GM20000 (cell line): ENCODE measurements at places on chromosomes 16 and 17.
A peak's percentile ranks its signal among the peaks of the same experiment; 100 is the strongest.

- no peak for DNase-seq
These were observed 78.4 kb downstream of the RPH3AL start for GRCh38 chr17:273981-274832.

DNA sequence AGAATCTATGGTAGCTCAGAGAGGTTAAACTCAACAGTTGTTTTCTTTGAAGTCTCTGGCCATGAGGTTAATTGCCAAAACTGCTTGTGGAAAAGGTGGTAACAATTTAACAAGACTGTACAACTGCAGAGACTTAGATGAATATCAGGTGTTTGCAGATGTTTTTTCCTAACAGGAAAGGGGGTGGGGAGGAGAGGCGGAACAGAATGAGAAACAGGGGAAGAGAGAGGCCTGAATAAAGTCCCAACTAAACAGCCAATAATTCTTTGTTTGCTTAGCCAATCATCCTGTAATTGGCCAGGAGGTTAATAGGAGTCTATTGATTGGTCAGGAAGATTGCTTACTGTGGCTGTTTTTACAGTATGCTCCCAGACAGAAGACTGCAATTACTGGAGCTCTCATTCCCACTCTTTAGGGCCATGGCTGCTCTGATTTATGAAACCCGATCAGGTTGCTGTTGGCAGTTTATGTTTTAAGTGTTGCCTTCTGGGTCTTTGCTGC, 249.7 kb upstream of the TBX2 start:
- DNase-seq, result no peak

DNA sequence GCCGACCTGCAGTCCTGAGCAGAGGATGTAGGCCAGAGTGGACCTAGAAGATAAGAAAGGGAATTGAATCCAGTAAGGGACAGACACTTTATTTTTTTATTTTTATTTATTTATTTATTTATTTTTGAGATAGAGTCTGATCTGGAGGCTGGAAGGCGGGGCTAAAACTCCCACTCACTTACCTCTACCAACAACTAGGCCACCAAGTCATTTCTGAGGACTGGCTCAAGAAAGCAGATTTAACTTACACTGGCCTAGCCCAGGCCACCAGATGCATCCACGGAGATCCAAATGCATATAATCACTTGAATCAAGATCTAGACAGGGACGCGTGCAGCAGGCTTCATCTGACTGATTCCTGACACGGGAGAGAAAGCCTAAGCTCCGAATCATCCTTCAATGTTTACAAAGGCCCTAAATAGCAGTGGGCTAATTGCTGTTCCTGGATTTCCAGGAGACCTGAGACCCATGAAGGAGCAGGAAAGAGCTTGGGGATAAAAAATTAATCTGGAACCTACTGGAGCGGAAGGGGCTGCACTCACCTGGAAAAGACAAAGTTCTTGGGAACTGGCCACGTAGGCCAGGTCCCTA, 1.1 kb upstream of the ALOX12 start:
- no peak for DNase-seq

DNA sequence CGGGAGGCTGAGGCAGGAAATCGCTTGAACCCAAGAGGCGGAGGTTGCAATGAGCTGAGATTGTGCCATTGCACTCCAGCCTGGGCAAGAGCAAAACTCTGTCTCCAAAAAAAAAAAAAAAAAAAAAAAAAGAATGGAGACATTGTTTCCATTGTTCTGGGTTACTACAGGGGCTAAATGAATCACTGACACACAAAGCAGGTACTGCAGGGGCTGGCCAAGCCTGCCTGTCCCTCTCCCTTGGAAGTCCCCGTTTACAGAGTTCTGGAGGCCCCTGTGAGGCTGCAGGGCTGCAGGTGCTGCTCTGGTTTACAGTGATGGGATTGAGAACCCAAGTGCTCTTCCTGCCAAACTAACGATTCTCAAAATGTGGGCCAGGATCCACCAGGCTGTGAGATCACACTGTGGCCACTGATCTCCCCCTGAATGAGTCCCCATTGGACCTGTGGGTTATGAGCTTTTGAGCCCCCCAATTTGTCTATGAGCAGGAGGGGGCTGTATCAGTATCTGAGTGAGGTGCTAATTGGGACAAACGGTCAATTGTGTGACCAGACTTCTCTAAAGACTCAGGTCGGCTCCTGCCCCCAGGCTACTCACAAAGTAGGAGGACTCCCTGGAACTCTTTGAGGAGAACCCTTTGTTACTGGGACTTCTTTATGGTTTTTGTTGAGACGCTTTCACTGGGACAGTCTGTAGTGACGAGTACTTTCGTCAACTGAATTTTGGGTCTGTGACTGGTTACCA, 39.0 kb downstream of the DNAH17 start:
- DNase-seq, result peak; percentile 52

- no peak for DNase-seq
These were observed 44.5 kb upstream of the SMPD3 start for GRCh38 chr16:68492543-68493411.

DNA sequence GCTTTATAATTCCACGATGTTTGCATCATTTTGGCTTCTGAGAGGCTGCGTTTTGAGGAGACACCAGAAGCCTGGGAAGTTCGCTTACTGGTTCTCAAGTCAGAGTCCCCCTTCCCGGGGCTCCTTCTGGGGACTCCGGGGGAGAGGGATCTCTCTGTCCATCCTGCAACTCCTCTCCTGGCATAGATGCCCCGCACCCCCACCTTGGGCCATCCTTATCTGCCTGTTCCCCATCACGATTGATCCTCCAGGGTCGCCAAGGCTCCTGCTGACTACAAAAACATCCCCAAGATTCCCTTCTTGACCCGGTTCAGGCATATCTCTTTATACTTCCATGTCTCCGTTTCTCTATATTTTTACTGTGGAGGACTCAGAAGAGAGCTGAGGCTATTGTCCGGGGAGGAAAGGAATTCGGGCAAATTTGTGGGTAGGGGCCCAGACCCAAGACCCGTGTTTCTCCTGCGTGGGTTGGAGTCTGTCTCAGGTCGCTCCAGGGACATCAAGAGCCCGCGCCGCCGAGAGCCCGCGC, 18.4 kb upstream of the HOXB13 start:
- no peak for DNase-seq

DNA sequence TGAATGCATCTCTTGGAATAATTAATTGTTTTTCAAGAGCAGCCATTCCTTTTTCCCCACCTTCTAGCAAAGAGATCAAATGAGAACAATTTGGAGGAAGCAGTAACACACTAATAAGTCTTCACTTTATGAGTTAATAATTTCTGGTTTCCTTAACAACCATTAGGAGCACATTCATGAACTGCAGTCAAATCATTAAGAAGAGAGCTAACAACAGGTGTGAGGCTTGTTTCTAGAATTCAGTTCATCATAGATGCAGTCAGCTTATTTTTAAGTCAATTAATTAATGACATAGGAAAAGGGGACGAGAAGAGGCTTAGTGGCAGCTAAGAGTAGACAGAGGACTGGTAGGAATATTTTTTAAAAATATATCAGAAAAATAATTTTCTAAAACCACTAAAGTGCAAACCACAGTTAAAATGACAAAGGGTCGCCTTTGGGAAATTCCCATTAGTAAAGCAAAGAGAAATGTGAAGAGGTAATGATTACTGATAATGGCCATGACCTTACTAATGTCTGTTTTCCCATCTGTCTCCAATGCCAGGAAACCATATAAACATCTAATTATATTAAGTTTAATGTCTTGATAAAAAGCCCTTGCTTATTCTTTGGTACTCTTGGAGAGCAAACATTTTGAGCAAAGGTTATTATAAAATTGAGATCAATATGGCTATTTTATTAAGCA, 184.2 kb downstream of the KCNJ2 start:
- DNase-seq, result no peak

DNA sequence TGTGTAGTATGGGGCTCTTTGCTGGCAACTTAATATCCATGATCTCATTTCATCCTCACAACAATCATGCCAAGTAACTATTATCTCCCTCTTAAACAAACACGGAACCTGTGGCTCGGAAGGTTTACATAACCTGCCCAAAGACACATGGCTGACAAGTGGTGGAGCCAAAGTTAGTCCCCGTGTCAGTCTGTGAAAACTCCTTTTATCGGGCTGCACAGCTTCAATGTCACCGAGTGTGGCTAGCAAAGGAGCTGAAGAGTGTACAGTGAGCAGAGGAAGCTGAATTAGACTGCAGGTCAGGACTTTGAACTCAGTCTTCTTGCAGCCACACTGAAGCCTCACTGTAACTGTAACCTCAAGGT, 80.3 kb downstream of the PARN start:
- DNase-seq, result no peak

DNA sequence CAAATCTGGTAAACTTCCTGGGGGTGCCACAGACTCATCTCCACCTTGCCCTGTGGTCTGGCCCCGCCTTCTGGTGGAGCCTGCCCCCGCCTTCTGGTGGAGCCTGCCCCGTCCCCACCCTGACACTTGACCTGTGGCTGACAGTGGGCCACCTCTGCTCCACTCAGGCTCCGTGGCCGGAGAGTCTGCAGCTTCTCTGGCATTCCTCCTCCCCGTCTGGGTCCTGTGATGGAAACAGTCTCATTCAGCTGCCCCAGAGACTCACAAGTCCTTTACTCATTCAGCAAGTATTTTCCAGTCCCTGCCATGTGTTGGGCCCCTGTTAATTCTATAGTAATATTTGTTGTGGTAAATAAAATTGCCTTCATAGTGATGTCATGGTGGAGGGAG, 21.0 kb upstream of the G6PC1 start:
- no peak for DNase-seq

DNA sequence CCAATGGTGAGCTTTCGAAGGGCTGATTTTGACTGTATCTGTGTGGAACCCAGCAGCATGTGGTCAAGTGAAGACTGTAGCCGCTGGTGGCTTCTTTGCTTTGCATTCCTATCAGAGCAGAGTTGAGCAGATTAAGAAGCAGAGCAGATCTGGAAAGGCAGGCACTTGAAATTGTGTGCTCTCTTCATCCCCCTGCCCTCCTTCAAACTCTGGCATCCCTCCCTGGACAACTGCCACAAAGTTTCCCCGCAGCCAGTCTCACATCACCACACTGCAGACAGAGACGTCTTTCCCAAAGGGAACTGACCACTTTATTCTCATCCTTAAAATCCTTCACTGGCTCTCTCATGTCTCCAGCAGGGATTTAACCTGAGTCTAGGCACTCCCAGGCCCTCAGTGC, 237.1 kb upstream of the DYNLRB2 start:
- DNase-seq, result no peak

DNA sequence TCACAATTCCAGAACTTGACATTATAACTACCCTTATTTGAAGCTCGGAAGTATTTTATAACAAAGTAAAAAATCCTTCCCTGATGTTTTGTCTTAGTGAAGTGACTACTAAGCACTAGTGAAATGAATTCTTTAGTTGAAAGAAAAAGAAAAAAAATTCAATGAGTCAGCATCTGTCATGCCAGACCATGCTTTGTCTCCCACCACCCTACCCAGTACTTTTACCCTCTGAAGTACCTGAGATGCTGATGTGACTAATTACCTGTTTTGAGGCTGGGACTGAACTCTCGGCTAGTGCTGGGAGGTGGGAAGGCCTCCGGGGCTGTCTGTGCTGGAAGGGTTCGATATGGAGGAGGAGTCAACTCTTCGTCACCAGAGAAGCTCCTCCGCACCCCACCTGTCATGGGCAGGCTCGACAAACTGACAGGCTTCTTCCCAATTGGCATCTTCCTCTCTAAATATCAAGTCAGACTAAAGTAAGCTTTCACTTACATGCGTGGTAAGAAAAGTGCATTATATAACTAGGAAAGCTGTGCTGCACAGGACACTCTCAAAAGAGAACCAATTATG, 19.6 kb downstream of the NME2 start:
- no peak for DNase-seq

DNA sequence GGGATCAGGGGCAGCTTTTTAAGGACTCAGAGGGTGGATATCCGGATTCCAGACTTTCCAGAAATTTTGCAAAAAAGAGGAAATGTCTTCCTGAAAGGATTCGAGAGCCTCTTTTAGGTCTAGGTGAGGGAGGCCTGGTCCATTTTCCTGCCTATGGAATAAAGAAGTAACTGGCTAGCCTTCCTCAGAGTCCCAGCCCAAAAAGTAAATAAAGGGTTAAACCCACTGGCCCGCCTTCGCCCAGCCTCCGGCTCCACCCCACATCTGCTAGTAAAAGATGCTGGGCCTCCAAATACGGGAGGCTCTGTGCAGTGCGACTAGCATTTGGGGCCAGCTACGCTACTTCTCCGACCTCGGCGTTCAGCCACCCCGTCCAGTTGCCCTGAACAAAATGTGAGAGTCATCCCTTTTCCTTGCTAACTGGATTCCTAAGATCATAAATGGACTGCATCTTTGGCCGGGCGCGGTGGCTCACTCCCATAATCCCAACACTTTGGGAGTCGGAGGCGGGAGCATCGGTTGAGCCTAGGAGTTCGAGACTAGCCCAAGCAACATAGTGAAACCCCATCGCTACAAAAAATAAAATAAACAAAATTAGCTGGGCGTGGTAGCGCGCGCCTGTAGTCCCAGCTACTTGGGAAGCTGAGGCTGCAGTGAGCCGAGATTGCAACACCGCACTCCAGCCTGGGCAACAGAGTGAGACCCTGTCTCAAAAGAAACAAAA, 824 bp upstream of the MPP2 start:
- no peak for DNase-seq

GRCh38 chr17:72386619-72387237, 265.9 kb downstream of the SOX9 start:
- DNase-seq, result no peak

DNA sequence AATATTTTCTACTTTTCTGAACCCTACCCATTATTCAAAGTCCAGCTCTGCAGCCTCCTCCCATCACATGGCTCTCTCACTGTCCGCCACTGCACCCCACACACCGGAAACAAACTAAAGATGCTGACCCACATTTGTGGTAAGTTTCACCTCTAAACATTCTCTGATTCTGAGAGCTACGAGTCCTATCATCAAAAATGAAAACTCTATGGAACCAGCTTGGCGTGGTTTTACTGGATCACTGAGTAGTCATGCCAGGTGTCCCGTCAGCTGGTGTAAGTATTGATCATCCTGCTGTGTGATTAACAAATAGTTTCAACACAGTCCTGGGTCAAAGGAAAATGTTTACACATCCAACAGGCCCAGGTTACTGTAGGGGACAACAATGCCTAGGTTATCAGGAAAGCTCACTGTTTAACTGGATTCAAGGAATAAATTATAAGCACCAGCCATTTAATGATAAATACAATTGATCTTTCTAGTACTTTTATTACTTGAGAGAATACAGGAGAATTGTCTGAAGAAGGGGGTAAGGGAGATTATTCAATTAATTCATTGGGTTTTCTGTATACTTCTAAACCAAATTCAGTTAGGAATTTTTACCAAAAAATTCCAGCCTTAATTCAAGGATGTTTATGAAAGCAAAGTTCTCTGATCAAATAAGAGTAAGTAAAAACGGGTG, 33.9 kb downstream of the CYTH1 start:
- DNase-seq, result peak; percentile 45

- DNase-seq, result no peak
These were observed 87.5 kb downstream of the ASIC2 start for GRCh38 chr17:33205552-33205951.
